H1 (cell line): ENCODE measurements at places on chromosomes 1 and 21.

- no peak overlapping the region for H3K4me3 ChIP-seq
- H3K36me3 ChIP-seq, result no peaks in the 10 kb centered on the region
- no peak overlapping the region for H3K27ac ChIP-seq
Measured at GRCh38 chr1:161730050-161730564, 8.8 kb downstream of the FCRLB start.

DNA sequence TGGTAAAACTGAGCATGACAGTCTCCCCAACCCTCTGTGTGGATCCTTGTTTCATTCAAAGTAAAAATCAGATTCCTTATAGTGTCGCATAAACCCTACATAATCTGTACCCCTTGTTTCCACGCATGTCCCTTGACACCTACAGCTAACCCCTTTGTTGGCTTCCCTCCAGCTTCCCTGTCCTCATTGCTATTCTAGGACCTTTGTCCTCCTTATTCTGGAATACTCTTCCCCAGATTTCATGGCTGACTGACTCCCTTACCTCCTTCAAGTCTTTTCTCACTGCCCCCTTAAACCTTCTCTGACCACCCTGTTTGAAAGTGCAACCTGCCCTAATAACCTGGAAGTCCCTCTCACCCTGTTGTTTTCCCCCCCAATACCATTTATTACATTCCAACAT, 4.0 kb downstream of the RNF11 start:
- H3K4me3 ChIP-seq, result no peak overlapping the region
- no peaks in the 10 kb centered on the region; the same call in 1 of the 2 replicates for H3K36me3 ChIP-seq
- H3K4me1 ChIP-seq, result no peaks in the 10 kb centered on the region; the same call in none of the 2 replicates
- peak; percentile 16 for DNase-seq
- no peak overlapping the region for H3K27ac ChIP-seq

DNA sequence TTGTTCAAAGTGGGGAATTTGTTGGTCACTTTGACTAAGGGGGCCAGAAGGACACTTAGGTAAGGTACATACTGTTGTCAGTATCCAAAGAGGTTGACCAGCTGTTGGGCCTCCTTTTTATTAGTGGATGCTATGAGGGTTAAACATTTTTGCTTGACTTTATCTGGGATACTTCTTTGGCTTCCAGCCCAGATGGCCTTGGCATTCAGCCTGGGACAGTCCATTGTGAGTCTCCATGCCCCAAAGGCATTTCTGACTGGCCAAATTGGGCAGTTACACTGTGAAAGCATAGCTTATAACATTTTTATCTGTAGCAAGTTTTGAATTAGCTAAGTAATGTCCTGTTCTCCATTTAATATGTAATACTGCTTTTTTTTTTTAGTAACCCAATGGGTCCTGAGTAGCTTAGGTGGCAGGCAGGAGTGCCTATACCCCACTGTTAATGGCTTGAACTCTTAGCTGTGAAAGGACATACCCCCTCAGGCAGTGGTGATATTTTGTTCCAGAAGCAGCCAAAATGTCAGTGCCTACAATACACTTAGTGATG, 35.4 kb upstream of the CD1D start:
- H3K27me3 ChIP-seq, result peaks cover 5% of the 10 kb centered on the region; the same call in 1 of the 2 replicates
- H3K27ac ChIP-seq, result no peak overlapping the region
- no peak overlapping the region for H3K4me3 ChIP-seq

DNA sequence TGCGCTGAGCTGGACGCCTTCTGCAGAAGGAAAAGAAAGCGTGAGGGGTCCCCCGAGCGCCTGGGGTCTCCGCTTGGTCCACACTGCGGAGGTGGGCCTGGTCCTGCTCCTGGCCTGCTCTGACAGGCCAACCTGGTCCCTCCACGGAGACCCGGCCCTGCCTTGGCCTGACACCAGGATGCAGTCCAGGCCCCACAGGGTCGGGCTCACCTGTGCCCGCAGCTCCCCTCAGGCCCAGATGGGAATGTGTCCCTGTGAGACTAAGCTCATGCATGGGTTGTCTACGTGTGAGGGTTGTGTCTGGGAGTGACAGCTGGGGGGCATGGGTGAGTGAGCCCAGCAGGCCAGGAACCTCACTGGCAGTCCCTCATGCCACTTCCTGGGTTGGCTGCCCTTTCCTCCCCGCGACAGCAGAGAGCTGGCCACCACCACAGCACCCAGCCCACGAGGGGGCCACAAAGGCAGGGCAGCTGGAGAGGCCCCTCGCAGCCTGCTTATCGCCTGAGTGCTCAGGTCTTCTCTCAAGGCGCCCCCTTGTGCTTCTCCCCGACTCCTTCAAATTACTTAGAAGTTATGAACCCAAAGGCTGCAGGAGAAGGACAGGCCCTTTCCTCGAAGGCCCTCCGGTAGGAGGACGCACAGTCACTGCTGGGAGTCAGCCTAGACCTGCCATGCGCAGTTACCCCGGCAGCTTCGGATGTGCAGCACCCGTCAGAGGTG, 41.1 kb downstream of the SLC45A1 start:
- no peaks in the 10 kb centered on the region for H3K27me3 ChIP-seq
- no peak overlapping the region for H3K4me3 ChIP-seq
- peaks cover 65% of the 10 kb centered on the region for H3K36me3 ChIP-seq

DNA sequence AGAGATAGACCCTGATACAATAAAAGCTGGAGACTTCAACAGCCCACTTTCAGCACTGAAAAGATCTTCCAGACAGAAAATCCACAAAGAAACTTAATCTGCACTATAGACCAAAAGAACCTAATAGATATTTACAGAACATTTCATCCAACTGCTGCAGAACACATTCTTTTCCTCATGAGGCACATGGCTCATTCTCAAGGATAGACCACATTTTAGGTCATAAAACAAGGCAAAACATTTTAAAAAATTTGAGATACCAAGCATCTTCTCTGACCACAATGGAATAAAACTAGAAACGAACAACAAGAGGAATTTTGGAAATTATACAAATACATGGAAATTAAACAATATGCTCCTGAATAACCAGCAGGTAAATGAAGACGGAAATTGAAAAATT, 15.0 kb upstream of the IL20 start:
- H3K4me1 ChIP-seq, result no peaks in the 10 kb centered on the region
- H3K36me3 ChIP-seq, result no peaks in the 10 kb centered on the region
- H3K27me3 ChIP-seq, result no peaks in the 10 kb centered on the region
- DNase-seq, result no peak
- H3K27ac ChIP-seq, result no peak overlapping the region

DNA sequence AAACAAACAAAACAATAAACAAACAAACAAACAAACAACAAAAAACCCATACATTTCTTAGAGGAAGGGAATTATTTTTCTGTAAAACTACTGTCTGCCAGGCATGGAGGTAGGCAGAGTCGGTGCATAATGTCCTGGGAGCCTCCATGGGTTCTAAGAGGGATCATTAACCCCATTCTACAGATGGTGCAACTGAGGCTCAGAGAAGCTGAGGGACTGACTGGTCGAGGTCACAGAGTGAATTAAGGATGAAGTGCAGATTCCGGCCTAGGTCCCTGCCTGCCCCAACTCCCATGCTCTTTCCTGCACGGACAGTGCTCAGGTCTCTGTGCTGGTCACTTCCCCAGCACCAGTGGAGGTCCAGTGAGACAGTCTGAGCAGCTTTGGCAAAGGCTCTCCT, 15.8 kb upstream of the WNT4 start:
- H3K36me3 ChIP-seq, result no peaks in the 10 kb centered on the region
- no peak overlapping the region for H3K27ac ChIP-seq
- no peaks in the 10 kb centered on the region for H3K4me1 ChIP-seq
- H3K4me3 ChIP-seq, result no peak overlapping the region

GRCh38 chr1:64575881-64576676, 106.2 kb downstream of the CACHD1 start:
- H3K27me3 ChIP-seq, result no peaks in the 10 kb centered on the region
- H3K4me3 ChIP-seq, result no peak overlapping the region
- no peaks in the 10 kb centered on the region for H3K36me3 ChIP-seq
- DNase-seq, result no peak

- no peaks in the 10 kb centered on the region for H3K36me3 ChIP-seq
- H3K27me3 ChIP-seq, result no peaks in the 10 kb centered on the region; the same call in 1 of the 2 replicates
- H3K27ac ChIP-seq, result no peak overlapping the region
- DNase-seq, result no peak
Measured at GRCh38 chr1:34907487-34908090, 21.9 kb downstream of the DLGAP3 start.

DNA sequence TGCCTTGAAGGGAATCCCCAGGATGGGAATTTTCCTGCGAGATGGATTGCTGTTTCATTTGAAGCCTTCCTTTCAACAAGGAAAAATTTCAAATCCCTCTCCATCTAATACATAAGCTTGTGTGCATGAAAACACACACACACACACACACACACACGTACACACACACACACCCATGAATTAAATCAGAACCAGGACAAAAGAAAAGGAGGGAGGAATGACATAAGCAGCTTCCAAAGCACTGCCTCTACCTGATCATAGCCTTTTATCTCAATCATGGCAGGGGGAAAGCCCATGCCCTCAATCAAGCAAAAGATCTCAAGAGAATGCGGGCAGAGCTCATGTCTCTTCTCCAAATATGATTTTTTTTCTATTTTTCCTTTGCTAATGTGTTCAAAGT, 139.7 kb downstream of the SLC44A5 start:
- H3K4me3 ChIP-seq, result no peak overlapping the region
- DNase-seq, result no peak
- no peak overlapping the region for H3K27ac ChIP-seq

DNA sequence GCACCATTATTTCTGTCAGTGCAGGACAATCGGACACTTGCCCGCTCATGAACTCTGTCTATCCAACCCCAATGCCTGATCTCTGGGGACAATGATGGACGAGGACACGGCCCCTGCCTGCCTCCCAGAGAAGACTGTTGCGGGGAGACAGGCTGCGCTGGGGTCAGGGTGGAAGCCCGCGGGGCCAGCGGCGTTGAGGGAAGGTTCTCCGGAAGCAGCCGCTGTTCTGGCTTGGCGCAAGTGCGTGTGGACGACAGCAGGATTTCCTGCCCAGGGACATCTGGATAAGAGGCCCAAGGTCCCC, 18.8 kb downstream of the RHBG start:
- H3K27me3 ChIP-seq, result peaks cover 14% of the 10 kb centered on the region
- peak overlapping the region; percentile 30 for H3K4me3 ChIP-seq
- no peak overlapping the region for H3K27ac ChIP-seq
- H3K36me3 ChIP-seq, result no peaks in the 10 kb centered on the region

DNA sequence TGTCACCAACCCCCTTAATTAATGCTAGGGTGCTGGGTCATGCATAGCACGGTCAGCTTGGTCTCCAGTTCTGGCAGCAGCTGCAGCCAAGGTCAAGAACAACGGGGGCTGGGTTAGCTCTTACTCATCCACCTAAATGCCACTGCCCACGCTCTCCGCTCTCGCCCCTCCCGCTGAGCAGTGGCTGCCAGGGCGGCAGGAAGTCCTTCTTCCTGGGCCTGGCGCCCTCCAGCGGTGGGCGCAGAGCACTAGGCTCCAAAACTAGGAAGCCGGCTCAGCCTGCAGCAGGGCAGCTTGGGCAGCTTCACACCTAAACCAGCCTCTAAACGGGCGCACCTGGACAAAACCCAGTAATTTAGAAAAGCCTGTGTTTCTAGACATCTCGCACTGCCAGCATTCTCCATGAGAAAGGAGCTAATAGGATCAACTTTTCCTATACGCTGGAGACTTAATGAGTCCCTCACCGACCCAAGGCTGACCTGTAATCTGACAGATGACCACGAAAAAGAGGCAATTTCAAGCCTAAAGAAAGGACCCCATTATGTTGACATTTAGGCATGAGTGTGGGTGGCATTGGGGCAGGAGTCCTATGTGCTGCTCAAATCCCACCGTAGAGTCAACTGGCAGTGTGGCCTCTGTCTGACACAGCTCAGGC, 78.4 kb upstream of the LRRN2 start:
- DNase-seq, result peak; percentile 77
- no peaks in the 10 kb centered on the region for H3K36me3 ChIP-seq
- H3K27me3 ChIP-seq, result no peaks in the 10 kb centered on the region

DNA sequence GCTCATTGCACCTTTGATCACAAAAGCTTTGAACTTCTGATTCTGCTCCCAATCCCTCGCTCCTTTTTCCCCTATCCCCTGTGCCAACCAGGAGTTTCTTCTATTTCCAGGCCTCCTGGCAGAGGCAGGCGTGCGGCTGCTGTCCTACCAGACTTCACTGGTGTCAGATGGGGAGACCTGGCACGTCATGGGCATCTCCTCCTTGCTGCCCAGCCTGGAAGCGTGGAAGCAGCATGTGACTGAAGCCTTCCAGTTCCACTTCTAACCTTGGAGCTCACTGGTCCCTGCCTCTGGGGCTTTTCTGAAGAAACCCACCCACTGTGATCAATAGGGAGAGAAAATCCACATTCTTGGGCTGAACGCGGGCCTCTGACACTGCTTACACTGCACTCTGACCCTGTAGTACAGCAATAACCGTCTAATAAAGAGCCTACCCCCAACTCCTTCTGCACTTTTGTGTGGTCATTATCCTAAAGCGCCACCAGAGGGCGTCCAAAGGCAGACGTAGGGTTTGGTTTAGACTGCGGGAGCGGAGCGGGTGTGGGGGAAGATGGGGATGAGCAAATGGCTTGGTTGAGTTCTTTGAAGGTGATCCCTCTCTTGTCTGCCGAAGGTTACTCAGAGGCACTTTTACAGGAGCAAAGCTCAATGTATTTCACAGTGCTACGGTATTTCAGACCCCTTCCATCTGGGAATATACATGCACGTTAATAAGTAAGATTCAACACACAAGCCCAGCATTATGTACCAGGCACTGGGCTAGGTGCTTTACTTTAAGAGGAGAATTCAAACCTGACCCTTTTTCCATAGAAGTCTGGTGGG, 24.7 kb downstream of the HMGCS2 start:
- H3K36me3 ChIP-seq, result peaks cover 41% of the 10 kb centered on the region
- H3K27me3 ChIP-seq, result no peaks in the 10 kb centered on the region
- peak; percentile 49 for DNase-seq
- H3K27ac ChIP-seq, result no peak overlapping the region
- no peak overlapping the region for H3K4me3 ChIP-seq

DNA sequence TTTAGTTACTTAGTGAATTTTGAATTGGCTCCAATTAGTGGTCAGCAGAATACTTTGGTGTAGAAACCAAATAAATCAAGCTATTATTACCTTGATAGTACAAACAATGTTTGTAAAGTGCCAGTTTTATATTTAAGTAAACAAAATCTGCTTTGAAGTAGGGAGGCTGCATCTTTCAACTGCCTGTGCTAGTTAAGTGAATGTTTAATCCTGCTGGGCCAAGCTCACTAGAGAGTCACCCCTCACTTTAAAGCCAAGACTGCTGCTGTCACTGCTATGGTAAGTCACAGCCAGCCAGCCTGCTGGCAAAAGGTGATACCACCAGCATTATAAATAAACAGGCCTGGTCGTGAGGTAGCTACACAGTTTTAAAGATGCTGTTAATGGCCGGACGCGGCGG, 10.3 kb upstream of the CFAP126 start:
- H3K27me3 ChIP-seq, result no peaks in the 10 kb centered on the region
- no peak for DNase-seq

GRCh38 chr1:205504311-205505075, at the start of gene CDK18:
TSS of gene CDK18 (plus strand) at chr1:205504669. CDS start at chr1:205523168, 18,499 bp downstream.
- peaks cover 15% of the 10 kb centered on the region for H3K4me1 ChIP-seq
- no peaks in the 10 kb centered on the region for H3K36me3 ChIP-seq
- peak; percentile 85 for DNase-seq
- H3K27ac ChIP-seq, result peak within 1 kb of the TSS; percentile 49; the same call in 1 of the 2 replicates
- peak within 1 kb of the TSS; percentile 44 for H3K4me3 ChIP-seq
- H3K27me3 ChIP-seq, result no peaks in the 10 kb centered on the region

- no peaks in the 10 kb centered on the region for H3K27me3 ChIP-seq
- no peaks in the 10 kb centered on the region for H3K4me1 ChIP-seq
- no peaks in the 10 kb centered on the region for H3K36me3 ChIP-seq
Measured at GRCh38 chr1:115596080-115596780, 45.5 kb upstream of the VANGL1 start.
